ENCODE measurements at places on chromosomes 16 and 17.

DNA sequence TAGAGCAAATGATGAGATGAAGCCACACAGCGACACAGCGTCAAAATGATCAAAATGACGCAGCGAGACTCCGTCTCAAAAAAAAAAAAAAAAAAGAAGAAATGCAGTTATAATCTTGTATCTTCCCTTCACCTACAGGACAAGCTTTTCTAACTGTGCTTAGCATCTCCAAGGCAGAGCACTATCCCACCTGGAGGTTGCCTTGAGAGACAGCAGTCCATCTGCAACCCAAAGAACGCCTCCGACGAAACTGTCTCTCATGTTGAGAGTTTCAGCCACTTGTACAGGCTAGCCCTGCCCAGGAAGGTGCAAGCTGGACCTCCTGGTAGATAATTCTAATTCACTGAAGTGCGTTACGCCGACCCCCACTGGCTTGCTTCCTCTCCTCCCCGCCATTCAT is 46.7 kb upstream of the GCSH start:
- no peak for DNase-seq

DNA sequence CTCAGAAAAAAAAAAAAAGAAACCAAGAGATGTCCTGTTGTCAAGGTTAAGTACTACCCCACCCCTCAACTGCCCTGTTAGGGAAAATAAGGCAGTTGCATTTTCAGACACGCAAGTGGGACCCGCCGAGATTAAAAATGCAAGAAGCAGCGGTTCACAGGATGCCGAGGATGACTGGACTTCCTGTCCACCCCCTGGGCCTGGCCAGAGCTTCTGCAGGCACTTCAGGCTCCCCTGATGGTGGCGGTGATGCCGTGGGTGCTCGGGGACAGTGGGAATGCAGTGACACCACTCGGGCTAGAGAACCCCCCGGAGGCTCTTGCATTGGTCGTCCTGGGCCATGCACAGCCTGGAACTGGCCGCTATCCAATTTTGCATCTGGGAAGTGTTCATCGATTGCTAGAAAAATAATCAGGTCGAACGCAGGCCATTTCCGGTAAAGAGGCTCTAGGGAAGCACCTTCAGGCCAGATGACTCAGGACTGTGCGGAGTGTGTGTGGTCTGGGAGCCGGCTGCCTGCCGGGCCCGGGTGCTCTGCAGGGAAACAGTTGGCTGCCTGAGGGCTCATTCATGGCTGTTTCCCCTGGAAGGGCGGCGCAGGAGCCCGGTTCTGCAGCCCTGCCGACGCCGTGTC is 13.4 kb upstream of the CRISPLD2 start:
- DNase-seq = no peak

DNA sequence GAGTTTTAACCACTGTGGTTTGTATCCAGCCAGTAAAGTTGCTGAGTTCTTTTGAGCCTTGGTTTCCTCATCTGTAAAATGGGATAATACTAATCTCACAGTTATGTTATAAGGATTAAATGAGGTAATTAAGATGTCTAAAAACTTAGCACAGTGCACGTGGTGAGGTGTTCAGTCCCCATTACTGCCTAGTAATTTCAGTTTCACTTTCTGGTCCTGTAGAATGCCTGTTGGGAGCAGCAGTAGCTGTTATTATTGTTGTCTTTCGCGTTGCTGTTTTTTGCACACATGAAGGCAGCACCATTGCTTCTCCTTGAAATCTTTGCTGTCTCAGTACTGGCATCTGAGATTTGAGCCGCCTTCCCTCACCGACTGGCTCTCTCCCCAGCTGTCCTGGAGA is 182.4 kb downstream of the DNAH9 start:
- DNase-seq = no peak

DNA sequence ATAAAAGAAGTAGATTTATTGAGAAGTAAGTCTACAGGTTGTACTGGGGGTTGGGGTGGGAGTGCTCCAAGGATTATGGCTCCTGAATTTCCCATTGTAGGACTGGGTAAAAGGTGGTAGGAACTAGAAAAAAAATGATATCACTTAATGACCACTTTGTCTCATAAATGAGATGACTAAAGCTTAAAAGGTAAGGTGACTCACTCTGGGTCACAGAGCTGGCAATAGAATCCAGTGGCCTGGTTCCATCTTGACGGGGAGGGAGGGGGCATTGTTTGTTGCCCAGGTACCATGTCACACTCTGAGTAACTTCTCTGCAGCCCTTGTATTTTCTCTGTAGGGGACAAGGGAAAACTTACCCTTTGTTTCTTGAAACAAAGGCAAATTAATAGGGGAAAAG is 126.1 kb downstream of the PITPNC1 start:
- DNase-seq = no peak

DNA sequence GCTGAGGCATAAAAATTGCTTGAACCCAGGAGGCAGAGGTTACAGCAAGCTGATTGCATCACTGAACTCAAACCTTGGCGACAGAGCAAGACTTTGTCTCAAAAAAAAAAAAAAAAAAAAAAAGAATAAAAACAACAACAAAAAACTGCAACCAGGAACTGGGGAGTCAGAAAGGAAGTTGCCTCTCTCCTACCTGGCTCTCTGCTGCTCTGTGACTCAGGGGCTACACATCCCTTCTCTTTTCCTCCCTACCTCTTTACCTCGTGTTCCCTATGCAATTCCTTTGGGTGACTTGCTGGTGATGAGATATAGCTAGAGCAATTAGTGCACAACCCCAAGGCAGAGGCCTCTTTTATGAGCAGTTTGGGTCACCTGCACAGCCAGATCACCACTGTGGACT is 95.9 kb downstream of the ABCC1 start:
- DNase-seq = no peak

GRCh38 chr17:17700251-17700969 is 19.2 kb downstream of the RAI1 start:
- DNase-seq = no peak

All from AG09319 (cell line).